ENCODE measurements at places on chromosomes 6 and 20. TPM values are rescaled to one million over a fixed set of nuclear protein-coding genes. Genes with fewer than 3 reads are reported as not detected.

The WFDC10B gene
- total RNA-seq, result not detected

The C6orf163 gene
- total RNA-seq, result 3.2 TPM

The PKIB gene
- total RNA-seq, result 3.3 TPM

The SRMS gene
- total RNA-seq, result 0.34 TPM

The BPIFB4 gene
- not detected for total RNA-seq

The PGM3 gene
- 45.6 TPM for total RNA-seq

The FKBP1C gene
- 0.34 TPM for total RNA-seq

The FGD2 gene
- total RNA-seq, result 0.07 TPM
